ENCODE measurements at places on chromosomes 5 and 9.

GRCh38 chr9:591292-591691, 250.2 kb upstream of the DMRT1 start:
- no peak for DNase-seq

DNA sequence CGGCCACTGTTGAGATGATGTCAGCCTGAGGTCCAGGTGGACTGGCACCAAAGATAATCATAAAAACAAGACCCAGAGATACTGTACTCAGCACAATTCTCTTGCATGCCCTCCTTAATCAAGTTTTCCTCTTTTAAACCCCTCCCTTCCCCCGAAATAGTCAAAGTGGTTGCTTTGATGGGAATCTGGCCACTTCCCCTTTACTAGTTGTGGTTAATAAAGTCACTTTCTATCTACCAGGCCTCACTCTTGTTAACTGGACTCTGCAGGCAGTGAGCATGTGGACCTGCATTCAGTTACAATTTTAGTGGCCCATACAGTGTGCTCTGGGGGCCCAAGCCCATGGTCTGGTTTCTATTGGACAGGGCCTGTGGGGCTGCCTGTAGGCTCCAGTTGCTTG, 17.5 kb downstream of the FBP2 start:
- no peak for DNase-seq

DNA sequence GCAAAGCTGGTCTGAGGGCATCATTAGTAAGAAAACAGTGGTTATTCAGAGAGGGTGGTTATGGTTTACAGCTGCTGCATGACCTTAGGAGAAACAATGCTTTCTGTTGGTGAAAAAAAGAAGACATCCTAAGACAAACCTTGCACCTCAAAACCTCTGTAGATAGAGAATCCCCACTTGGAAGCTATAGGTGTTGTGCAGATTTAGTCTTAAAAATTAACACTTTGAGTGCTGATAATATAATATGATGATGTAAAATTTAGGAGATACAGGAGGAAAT, 1.4 kb upstream of the PTTG1 start:
- DNase-seq = no peak

DNA sequence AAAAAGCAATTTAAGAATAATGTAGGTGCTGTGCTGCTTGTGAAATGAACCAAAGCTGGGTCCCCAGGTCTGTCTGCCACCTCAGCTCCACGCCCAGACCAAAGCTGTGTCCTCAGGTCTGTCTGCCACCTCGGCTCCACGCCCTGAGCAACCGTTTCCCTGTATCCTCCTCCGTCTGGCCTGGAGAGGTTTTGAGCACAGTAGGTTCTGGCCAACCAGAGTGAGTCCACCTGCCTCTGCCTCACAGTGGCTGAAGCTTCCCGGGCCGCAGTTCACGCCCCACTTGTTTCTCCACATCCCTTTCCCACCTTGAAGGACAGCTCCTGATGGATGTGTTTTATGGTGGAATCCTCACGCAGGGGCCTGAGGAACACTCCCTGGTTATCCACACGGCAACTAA, 120.5 kb downstream of the ADAMTS2 start:
- DNase-seq = no peak

DNA sequence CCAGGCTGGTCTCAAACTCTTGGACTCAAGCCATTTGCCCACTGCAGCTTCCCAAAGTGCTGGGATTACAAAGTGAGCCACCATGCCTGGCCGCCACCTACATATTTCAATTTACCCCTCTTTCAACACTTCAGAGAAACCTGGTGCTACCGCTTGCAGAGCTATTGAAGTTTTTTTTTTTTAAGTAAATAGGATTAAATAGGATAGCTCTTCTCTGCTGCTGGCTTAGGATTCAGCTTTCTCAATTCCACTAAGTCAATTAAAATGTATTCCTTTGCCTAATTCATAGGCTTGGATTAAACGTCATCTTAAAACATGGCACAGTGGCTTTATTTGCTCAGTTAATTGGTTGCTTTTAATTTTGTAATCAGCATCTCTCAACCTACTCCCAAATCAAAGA, 41.0 kb downstream of the KIAA1191 start:
- DNase-seq = no peak

GRCh38 chr9:24464319-24464951, 81.3 kb downstream of the IZUMO3 start:
- DNase-seq = no peak

DNA sequence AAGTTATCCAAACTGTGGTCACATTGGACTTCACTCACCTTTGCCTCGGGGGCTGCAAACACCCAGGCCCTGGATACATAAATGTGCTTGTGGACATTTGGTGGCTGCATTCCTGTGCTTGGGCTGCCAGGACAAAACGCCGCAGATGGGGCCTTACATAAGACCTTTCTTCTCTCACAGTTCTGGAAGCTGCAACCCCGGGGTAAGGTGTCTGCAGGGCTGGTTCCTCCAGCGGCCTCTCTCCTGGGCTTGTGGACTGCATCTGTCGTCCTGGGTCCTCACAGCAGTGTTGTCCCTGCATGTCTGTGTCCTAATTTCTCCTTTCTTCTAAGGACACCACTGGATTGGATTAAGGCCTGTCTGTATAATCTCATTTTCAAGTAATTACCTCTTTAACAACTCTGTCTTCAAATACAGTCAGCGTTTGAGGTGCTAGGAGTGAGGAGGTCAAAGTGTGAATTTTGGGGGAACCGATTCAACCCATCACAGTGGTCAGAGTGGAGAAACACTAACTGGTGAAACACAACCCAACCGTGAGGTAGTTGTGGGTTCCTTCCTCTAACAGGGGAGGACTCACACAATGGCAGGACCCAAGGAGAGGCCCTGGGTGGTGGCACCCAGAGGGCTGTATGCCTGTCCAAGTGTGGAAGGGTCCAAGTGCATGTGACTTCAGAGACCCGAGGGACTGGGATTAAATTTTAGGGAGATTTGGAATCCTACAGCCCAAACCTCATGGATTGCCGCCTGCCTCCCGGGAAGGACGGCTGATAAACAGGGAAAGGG, 415.6 kb downstream of the IRX2 start:
- no peak for DNase-seq

GRCh38 chr5:77630114-77630680, 8.3 kb downstream of the OTP start:
- no peak for DNase-seq

DNA sequence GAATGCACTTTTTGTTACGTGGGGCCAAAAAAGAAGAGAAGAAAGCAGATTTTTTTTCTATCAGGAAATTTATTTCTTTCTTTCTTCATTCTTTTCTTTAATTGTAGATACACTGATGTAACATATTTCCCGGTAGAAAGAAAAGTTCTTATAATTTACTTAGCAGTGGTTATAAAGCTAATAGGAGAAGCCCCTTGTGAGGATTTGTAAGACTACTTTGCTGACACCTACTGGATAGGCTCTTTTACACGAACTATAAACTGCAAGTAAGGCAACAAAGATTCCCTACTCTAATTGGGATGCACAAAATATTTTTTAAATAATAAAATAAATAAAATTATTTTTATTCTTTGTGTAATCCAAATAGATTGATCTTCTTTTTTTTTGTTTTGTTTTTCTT, 284.4 kb downstream of the DNAH5 start:
- DNase-seq = no peak

DNA sequence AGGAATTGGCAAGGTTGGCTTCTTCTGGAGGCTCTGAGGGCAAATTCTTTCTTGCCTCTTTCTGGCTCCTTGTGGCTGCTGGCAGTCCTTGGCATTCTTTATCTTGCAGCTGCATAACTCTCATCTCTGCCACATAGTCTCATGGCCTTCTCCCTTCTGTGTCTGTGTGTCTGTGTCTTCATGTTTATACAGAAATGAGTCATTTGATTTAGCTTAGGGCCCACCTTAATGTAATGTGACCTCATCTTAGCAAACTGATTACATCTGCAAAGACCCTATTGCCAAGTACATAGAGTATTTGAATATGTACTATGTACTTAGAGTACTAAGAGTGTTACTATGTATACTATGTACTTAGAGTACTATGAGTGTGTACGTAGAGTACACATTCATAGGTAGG, 122.5 kb downstream of the RFK start:
- DNase-seq = no peak

DNA sequence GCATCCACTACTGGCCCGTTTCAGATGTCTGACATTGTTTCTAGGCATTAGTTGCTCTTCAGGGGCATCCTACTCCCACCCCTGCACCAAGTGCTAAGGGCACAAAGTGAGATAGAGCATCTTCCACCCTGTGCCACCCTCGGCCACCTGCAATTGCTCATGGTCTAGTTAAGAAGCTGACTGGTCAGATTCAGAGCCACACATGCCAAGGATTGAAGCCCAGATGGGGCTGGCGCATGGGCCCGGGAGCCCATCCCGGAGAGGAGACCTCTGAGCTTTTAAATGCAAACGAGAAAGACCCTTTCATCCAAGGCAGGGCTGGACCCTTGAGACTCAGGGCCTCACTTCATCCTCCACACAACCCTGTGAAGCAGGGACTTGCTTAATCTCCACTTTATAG, 28.5 kb downstream of the HRH2 start:
- no peak for DNase-seq

GRCh38 chr5:60010328-60010727, 116.8 kb upstream of the PDE4D start:
- no peak for DNase-seq

GRCh38 chr9:76644171-76644570, 120.1 kb upstream of the PCA3 start:
- DNase-seq = no peak

- no peak for DNase-seq
Measured at GRCh38 chr5:178194026-178194425, 6.9 kb upstream of the GMCL2 start.

DNA sequence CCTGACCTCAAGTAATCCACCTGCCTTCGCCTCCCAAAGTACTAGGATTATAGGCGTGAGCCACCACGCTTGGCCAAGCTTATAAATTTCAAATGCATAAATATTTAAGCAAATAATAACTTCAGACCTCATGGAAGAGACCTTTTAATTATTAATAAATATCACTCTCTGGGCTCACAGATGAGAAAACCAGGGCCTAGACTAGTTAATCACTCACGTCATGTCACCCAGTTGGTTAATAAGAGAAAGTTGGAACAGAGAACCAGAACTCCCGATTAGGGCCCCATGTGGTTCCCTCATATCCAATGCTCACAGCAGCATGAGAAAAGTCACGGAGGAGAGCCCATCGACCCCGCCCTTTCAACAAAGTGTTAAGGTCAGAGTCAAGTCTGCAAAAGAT, 79.3 kb downstream of the EPB41L4A start:
- no peak for DNase-seq

DNA sequence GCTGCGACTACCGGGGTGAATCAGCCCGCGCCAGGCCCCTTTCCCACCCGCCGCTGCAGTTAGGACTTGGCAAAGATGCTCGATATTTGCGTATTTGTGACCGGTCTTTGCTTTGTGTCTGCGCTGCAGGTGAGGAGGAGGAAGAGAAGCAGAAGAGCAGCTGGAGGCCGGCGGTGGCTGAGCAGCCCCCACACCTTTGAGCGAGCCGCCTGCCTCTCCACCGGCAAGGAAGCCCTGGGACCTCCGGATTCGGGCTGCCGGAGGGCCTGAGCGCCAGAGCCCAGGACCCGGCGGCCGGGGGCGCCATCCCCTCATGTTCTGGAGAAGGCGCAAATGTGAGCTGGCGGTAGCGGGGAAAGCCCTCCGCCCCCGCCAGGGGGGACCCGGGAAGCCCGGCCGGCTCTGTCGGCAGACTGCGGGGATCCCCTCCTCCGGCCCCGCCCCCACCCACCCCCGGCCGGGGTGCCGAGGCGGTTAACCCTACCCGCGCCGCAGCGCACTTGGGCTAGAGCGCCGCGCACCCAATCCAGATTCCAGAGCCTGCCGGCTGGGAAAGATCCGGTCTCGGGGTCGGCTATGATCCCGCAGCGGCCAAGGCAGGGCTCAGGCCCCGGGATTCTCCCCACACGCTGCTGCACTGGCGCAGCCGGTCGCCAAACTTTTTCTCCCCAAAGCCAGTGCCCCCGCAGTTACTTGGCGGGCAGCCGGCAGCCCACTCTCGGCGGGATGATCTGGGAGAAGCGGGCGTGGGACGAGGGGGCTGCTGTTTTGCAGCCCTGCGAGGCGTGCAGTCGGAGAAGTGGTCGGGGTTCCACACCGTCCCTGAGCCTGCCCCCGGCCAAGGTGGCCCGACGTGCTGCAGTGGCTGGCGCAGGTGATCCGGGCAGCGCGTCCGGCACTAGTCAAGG, 800 bp upstream of the KCNN2 start:
- DNase-seq = no peak

DNA sequence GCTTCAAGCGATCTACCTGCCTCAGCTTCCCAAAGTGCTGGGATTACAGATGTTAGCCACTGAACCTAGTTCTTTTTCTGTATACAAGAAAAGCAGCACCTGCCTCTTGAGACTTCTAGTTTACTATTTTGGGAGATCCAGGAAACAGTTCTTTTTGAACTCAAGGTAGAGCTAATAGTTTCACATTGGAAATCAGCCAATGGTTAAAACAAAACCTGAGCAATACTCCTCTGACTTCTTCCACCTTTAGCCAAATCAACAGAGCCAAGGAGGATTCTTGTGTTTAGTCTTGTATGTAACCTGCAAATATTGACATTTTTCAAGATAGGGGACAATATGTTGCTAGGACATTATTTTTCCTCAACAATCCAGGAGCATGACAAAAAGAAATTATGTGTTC, 349.4 kb downstream of the SH3GL2 start:
- no peak for DNase-seq

DNA sequence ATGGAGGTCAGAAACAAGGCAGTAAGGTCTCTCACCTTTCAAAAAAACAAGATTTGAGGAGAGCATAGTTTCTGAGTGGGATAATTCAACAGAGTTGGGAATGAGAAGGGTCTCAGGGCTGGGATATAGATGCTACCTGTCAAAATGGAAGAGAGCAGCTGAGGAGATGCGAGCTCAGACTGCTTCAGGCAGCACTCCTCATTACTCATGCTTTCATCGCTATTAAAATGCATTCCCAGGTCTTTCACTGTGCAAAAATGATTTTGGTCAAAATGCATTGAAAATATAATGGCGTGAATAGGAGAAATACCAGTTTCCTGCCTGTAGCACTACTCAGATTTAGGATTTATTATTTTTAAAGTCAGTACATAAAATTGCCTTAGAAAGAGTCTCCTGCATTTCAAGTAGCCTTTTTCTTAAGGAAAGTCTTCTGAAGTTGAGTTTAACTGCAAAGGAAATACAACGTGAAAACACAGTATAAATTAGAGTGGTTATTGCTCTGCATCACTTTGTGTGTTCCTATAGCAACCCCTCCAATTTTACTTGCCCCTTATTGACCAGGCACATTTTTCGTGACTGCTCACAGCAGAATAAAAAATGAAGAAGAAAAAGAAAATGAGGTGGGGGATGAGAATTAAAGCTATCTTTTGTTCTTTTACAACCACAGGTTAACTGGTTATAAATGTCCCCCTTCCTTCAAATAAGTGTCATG, 724.8 kb upstream of the SEMA6A start:
- DNase-seq = no peak

- no peak for DNase-seq
Measured at GRCh38 chr9:74609671-74610405, 112.7 kb downstream of the RORB start.

- DNase-seq = no peak
Measured at GRCh38 chr5:149133795-149134777, 7.2 kb upstream of the ABLIM3 start.

DNA sequence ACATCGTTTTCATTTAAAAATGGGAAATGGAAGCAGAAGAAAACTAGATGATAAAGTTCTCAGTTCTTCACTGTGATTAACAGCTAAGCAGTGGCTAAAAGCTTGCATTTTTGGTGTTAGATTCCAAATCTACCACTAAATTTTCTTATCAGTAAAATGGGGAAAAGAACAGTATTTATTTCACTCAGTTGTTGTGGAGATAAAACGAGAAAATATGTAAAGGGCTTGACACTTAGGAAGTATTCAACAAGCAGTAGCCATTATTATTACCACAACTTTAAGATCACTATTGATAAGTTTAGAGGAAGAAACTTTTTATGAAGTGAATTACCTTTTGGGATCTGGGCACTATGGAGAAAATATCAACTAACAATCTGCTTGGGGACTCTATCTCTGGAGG, 4.5 kb downstream of the STOM start:
- no peak for DNase-seq
